ENCODE measurements at places on chromosomes 5 and 9.

- DNase-seq, result no peak
Measured at GRCh38 chr9:89522261-89522958, 24.5 kb upstream of the SEMA4D start.

DNA sequence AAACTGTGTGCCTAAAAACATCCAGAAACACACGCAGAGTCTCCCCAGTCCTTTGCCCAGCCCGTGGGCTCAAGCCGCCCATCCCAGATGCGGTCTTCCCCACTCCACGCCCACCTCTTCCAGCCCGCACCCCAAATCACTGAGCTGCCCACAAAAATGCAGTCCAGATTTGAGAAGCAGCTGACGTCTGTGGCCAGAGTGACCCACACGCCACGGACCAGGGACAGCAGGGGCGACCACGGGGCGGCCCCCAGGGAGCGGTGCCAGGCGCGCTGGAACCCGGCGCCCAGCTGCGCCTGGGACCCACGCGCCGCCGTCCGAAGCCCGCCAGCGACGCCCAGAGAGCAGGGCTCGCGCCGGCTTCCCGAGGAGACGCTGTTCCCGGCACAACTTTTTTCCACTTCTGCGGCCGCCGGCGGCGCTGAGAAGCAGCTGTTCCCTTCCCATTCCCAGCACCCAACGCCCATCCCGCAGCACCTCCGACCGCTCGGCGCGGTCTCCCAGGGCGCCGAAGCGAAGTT lies 674 bp downstream of the LHFPL2 start:
- no peak for DNase-seq

- no peak for DNase-seq
Measured at GRCh38 chr5:81183811-81184748, 49.0 kb upstream of the CKMT2 start.

DNA sequence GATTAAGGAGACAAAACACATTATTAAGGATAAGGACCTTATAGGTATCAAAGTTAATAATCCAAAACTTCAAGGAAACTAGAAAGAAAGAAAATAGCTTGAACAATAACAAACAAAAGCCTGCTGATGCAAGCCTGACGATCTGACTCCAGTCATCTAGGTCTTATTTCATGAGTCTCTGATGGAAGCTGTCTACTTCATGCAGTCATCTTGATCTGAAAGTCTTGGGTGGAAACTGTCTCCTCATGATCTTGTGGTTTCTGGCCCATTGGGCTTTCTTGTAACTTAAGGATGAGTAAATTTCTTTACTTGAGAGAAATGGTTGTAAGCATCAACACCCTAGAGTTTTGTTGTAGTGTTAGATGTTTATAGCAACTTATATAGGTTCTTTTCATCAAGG lies 20.6 kb upstream of the PSIP1 start:
- DNase-seq, result no peak

DNA sequence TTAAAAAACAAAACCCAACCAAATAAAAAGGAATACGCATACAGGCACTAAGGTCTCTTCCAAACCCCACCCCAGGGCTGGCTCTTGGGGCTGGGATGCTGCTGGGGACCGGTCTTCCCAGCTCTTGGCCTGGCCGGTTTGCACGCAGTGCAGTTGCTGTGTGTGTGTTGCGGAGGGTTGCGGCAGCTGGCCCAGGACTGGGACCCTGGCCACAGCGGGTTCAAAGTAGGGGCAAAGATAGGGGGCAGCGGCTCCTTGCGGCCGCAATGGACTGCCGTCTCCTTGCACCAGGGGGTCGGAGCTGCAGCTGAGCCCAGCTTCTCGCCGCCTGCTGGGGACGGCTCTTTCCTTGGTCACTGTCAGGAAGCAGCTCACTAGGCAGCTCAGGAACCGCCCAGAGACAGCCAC lies 5.0 kb downstream of the DMRT3 start:
- no peak for DNase-seq

DNA sequence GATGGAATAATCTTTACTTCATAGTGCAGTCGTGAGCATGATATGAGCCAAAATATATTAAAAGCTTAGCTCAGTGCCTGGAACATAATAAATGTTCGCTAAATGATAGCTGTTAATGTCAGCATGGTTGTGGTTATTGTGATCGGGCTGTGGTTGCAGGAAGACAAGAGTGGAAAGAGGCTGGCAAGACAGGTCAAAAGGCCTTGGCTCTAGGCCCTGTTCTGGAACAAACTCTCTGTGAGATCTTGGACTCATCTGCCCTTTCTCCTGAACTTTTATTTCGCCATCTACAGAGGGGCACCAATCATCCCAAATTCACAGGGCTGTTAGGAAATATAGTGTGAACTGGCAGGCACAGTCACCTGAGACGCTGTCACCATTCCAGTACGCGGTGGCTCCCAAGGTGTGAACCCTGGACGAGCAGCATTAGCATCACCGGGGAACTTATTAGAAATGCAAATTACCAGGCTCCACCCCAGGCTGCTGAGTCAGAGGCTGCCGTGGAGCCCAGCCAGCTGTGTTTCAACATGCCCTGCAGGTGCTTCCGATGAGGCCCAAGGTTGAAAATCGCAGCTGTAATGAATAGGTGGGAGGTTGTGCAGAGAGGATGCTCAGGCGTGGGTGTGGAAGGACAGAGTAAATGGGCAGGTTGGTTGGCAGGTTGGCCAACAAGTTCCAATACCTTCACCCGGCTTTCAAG lies 50.2 kb upstream of the SAP30L start:
- DNase-seq, result no peak

DNA sequence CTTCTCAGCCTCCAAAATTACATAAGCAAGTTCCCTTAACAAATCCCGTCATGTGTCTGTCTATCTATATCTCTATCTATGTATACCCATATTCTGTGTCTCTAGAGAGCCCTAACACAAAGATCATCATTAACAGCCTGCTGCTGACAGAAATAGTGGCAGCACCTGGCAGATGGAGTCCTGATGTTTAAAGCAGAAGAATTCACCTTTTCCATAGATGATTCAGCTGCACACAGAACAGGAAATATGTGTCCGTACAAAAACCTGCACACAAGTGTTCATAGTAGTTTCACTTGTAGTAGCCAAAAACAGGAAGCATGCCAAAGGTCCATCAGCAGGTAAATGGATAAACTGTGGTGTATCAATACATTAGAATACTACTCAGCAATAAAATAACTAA lies 45.0 kb upstream of the ACO1 start:
- DNase-seq, result no peak

GRCh38 chr5:41815261-41815660 lies 55.0 kb downstream of the OXCT1 start:
- no peak for DNase-seq

- DNase-seq, result no peak
Measured at GRCh38 chr5:143749581-143750205, 62.3 kb upstream of the HMHB1 start.

- no peak for DNase-seq
Measured at GRCh38 chr9:78746010-78746409, 449.1 kb downstream of the PSAT1 start.

- no peak for DNase-seq
Measured at GRCh38 chr9:93954434-93955061, 607 bp downstream of the BARX1 start.

DNA sequence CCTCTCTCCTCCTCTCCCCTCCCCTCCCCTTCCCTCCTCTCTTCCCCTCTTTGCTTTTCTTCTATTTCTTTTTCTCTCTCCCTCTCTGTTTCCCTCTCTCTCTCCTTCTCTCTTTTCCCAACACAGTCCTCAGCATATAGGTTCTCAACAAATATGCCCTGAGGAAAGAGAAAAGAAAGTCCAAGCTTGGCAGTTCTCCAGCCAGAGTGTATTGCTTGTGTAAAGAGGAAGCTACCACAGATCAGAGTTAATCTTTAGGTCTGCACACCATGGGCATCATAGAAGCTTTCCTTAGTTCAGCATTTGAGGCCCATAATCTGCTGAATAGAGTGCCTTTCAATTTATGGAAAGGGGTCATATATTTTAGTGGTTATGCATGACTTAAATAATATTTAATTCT lies 382.8 kb upstream of the WWC1 start:
- no peak for DNase-seq

DNA sequence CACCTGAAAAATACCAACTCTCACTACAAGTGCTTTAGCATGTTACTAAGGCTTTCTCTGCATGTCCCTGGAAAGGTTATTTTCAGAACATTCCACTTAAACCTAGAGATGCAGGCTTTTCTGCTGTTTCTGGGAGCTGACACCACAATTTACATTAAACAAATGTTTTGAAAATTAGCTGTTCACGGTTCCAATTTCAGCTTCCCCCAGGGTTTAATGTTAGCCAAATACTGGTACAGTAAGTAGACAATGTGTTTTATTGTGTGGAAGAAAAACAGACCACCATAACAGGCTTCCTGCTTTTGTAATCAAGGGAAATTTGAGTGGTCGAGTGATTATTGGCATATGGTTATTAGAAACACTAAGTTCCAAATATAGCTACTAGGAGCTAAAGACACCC lies 32.0 kb downstream of the MACROH2A1 start:
- DNase-seq, result peak; percentile 67
